ENCODE measurements at places on chromosomes 2 and 18. TPM values are rescaled to one million over a fixed set of nuclear protein-coding genes. Genes with fewer than 3 reads are reported as not detected.

CAVIN2 gene
- 1.5 TPM for polyA plus RNA-seq

RELCH gene
- polyA plus RNA-seq = 11.0 TPM

ARHGAP28 gene
- polyA plus RNA-seq = 0.99 TPM

GRCh38 chr2:40041422-40042382 is 262.6 kb upstream of the THUMPD2 start:
- no peak for DNase-seq

- no peak for DNase-seq
These were observed 359.9 kb downstream of the TXNL1 start for GRCh38 chr18:56278421-56279003.

DNA sequence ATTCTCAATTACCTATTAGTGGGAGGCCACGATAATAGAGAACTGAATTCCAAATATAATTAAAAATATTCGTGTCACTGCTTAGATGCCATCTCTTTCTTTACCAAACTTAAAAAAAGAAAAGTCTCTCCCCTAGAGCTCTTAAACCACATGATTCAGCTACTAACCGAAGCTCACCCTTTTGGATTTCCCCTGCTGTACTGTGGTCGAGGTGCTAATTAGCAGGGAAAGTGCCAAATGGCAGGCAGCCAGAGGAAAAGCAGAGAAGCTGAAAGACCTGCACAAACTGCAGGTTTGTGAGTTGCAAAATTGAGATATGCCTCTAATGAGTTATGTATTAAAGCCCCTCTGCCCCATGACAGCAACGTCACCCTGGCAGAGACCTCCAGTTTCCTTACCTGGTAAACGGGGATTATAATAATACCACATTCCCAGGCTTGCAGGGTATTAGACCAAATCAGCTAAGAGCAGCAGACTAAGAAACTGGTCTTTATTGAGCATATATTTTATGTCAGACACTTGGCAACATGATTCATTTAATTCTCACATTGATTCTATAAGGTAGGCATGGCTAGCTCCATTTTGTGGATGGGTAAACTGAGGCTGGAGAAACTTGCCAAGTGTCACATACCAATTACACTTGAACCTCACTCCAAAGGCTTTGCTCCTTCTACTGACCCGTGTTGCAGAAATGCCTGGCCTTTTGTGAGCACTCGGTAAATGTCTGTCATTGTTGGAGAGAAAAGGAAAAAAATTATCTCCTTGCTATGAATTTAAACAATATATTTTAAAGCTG is 259.7 kb downstream of the LPIN1 start:
- DNase-seq = no peak

DNA sequence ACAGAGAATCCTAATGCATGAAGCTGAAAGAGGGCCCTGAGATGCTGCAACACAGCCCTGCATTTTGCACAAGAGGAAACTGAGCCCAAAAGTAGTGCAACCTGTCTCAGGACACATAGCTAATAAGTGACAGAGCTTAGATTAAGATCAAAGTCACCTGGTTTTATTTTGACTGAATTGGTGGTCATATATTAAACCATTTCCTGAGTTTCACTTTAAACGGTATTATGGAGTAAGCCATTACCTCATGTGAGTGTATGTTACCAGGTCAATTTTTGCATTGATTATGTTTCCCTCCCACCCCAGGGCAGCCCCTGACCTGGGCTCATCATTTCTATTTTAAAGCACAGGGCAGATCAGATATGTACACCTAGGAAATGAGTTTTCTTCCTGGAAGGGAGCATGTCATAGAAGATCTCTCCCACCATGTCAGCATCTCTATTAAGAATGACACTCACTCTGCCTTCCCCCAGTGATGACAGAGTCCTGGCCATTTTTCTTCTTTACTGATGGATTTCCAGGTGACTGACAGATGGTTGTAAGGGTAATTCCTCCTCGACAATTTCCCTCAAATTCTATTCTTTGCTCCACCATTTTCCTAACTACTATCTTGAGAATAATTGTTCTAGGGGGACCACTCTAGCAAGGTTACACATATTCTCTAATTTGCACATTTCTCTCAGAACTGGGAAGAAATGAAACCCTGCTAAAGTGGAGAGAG is 441.3 kb upstream of the SLC14A2 start:
- DNase-seq = no peak

IL1F10 gene
- not detected for polyA plus RNA-seq

CAPN14 gene
- polyA plus RNA-seq = 0.08 TPM

- no peak for DNase-seq
These were observed 78.7 kb downstream of the RRM2 start for GRCh38 chr2:10201201-10201600.

DNA sequence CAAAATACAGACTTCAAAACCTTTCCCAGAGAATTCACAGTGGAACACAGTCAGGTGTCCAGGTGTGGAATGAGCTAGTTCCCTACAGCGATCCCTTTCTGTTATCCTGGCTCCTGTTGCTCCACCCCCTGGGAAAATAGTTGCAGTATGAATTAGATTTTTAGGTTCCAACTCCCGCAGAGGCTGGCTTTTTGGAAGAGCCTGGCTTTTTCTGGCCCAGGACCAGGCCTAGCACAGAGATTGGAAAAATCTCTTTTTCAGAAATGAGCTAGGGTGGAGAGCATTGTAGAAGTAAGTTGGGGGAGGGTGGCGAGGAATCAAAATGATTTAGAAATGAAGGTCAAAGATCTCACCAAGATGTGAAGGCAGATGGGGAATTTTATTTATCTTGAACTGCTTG is 27.1 kb downstream of the COL5A2 start:
- no peak for DNase-seq

DNA sequence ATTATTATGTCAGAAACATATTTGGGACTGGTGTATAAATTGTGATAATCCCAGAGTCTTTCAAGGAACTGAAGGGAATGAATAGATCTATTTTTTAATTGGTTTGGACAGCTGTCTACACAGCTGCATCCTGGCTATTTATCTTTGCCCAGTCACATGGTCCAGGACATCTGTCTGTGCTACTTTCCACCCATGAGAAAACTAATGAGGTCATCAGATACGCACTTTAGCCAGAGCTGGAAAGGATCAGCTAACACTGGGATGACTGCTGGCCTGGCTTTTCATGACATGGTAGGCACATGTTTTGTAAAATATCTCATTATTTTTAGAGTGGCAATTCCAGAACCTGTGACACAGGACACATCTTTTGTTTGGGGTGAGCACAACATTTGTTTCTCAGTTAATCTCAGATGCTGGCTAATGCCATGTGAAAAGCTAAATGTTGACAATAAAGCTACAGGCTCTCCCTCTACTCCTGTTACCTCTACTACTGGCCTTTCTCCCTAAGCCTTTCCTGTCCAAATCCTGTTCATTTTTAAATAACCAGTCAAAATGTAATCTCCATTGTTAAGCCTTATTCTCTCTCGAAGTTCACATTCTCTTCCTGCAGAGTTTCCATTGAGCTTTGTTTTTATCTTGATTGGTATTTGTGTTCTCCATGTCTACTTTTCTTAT is 500.7 kb downstream of the RIT2 start:
- peak; percentile 69 for DNase-seq

GRCh38 chr2:31580321-31581117 is at the start of gene SRD5A2:
SRD5A2 (minus strand) TSS chr2:31580938; CDS start chr2:31580900, 38 bp downstream.
- peak; percentile 22 for DNase-seq

DNA sequence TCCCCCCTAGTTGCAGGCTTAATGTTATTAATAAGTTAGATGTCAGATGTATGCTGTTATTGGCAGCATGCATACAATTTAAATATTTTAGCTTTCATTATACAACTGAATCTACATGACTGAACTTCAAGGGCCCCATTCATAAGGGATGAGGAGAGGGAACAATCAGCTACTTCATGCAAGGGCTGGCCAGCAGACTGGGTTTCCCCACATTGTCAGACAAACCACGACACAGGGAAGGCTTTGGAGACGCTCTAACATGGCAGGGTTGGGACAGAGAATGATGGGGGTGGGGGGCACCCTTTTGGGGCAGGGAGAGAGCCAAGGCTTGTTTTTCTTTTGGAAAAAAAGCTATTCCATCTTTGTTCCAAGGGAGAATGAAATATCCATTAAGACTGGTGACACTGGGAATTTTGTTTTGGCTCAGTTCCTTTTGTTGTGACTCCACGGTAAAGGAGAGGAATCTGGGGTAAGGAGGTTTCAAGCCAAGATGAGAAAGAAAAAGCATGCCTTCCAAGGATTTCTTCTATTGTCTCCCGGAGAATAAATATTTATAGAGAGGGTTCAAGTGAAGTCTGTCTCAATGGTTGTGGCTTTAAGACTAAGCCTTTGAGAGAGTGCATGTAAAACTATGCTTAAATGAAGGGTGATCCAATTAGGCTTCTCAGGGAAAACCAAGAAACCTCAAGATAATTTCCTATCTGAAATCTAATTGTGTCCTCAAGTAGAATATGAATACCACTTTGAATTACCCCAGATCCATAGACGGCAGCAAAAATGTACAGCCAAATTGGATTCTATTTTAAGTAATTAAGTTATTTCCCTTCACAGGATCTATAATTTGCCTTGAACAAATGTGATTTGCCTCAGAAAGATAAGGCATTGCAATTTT is 5.4 kb downstream of the CXCR4 start:
- DNase-seq = peak; percentile 61

PLGLB2 gene
- polyA plus RNA-seq = 1.2 TPM

DNA sequence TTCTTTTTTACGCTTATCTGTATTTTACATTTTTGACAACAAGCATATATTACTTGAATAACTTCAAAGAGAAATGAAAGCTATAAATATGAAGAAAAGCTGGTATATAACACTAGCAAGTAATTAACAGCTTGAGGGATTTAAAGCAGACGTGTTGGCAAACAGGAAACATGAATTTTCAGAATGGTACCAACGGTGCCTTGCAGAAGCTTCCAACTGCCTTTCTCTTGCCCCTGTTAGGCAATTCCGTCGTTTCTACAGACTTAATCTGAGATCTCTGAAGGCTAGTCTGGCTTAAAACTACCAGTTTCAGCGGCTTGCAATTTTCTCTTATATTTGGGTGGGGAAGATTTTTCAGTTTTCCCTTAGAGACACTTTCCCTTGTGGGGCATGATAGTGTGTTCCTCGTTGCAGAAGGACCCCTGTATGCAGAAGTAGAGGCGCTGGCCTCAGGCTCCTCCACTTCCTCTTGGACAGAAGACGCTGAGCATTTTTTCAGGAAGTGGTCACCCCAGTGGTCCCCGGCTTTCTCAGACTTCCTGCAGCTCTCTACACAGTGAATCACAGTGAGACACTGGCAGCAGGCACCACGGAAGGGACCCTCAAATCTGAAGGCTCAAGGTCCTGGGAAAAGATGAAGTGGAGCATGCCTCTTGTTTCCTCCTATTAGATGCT is 56.2 kb upstream of the SLC16A14 start:
- DNase-seq = no peak

ACVR1 gene
- polyA plus RNA-seq = 22.4 TPM

GRCh38 chr2:173584000-173584399 is 229.3 kb downstream of the CDCA7 start:
- no peak for DNase-seq

DNA sequence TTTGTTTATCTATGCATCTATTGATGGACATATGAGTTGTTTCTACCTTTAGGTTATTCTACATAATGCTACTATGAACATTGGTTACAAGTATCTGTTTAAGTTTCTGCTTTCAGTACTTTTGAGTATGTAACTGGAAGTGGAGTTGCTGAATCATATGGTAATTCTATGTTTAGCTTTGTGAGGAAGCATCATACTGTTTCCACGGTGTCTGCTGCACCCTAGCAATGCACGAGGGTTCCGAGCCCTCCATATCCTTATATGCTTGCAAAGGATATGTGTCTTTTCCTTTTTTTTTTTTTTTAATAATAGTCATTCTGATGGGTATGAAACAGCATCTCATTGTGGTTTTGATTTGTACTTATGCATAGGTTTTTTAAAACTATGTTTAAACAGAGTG is 83.7 kb downstream of the FMNL2 start:
- no peak for DNase-seq

DNA sequence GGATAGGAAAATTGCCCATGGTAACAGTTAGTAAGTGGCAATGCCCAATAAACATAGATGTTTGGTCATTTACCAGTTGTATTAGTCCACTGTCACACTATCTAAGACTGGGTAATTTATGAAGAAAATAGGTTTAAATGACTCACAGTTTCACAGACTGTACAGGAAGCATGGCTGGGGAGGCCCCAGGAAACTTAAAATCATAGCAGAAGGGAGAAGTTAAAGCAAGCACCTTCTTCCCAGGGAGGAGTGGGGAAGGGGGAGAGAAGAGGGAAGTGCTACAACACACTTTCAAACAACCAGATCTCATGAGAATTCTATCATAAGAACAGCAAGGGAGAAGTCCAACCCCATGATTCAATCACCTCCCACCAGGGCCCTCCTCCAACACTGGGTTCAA is 23.4 kb downstream of the NR4A2 start:
- no peak for DNase-seq

GRCh38 chr2:195343942-195344530 is 313.0 kb upstream of the SLC39A10 start:
- no peak for DNase-seq

GRCh38 chr2:85390941-85391669 is 19.1 kb downstream of the CAPG start:
- peak; percentile 60 for DNase-seq

- no peak for DNase-seq
These were observed 172.5 kb downstream of the NBAS start for GRCh38 chr2:15388406-15389325.

IL1RN gene
- not detected for polyA plus RNA-seq

DNA sequence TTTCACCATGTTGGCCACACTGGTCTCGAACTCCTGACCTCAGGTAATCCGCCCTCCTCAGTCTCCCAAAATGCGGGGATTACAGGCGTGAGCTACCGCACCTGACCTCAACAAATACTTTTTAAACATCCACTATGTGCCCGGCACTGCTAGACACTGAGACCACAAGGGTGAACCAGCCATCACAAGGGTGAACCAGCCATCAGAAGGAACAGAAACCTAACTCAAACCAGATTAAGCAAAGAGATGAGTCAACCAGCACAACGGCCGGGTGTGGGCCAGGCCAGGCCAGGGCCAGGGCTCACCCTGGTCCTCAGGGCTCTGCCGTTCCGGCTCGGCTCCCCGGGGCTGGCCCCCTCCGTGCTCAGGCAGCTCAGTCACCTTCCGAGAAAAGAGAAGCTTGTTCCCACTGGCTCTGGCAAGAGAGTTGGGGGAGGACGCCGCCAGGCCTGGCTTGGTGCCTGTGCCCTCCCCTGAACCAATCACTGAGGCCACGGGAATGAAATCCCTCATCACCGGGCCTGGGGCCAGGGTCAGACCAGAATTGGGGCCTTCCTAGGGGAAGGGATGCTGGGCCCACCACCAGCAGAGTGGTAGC is 4.4 kb downstream of the TEX44 start:
- DNase-seq = no peak

SPDYA gene
- not detected for polyA plus RNA-seq

SPATA3 gene
- polyA plus RNA-seq = not detected

- no peak for DNase-seq
These were observed 407.2 kb downstream of the PTPRM start for GRCh38 chr18:7974200-7974874.

DNA sequence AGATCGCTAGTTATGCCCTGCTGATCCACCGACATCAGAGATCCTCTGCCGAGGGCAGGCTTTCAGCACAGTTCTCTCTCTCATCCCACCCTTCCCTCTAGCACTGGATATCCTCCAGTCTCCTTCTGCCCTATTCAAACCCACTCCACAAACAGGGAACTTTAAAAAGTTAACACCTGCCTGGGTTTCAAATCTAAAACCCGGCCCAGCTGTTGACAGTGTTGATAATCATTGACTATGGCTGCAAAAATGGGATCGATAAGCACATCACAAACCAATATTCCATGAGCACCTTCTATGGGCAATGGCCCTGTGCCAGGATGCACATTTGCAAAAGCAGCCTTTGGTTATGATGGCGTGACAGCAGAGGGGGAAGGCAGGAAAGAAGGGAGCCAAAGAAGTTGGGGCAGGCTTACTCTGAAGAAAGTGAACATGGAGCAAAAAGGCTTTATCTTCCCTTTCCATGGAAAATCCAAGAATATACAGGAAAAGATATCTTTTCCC is 482.3 kb upstream of the KLHL29 start:
- no peak for DNase-seq

PKDCC gene
- 16.0 TPM for polyA plus RNA-seq
